Thymus (tissue), 14 donors: ENCODE measurements at places on chromosomes 1 and 21.

GRCh38 chr1:10662824-10663677 is 133.4 kb downstream of the CASZ1 start:
- DNase-seq, result no peak

DNA sequence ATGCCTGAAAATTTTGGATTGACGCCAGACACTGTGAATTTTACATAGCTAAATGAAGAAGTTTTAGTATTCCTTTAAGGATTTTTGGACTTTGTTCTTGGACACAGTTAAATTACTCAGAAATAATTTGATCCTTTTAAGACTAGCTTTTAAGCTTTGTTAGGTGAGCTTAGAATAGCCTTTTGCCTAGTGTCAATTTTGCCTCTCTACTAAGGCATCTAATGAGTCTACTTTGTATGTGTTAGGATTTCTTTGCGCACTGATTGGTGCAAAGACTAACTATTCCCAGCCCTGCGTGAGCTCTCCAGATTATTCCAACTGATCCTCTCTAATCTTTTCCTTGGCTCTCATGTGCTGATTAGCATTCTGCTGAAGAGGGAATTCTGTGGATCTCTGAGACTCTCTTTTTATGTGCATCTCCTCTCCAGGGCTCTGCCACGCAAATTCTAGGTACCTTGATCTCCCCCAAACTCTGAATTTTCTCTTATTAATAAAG is 128.1 kb upstream of the BCL9 start:
- DNase-seq, result no peak

DNA sequence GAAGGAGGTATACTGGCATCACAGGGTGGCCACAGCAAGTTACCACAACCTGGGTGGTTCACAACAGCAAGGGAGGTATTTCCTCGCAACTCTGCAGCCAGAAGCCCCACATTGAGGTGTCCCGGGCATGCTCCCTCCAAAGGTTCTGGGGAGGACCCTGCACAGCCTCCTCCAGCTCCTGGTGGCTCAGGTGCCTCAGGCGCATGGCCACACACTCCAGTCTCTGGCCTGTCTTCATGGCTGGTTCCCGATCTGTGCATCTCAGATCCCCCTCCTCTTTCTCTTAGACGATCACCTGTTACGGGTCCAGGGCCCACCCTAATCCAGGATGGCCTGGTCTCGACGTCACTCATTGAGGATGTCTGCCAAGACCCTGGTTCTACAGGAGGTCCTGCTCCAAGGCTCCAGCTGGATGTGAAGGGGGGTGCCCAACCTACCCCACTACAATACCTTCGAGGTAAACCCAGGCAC is 6.7 kb upstream of the ARF1 start:
- DNase-seq, result no peak

DNA sequence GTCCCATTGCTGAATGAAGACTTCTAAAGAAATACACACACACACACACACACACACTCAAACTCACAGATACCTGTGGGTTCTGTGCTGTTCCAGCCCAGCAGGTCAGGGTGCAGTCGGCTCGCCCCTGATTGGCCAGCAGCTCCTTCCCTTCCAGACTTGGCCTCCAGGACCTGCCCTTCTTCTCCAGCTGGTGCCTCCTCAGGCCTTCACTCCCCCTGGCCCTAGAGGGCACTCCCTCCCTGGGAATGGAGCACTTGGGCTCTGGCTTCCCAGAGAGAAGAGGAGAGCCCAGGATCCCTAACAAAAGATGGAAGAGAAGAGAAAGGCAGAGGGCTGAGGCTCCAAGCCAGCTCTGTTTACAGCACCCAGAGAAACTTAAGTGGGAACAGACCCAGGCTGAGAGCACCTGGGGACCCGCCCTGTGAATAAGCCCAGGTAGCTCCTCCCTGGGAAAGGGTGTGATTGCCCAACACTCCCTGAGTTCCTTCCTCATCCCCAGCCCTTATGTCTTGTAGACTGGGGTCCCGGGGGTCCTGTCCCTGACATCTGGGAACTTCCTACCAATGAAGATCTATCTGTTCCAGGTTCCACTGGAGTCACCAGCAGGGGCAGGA is at the start of gene PGLYRP3:
PGLYRP3 (minus strand) TSS at position 383 of the 617 bp plus-strand sequence. CDS start 2,287 bp downstream, outside the sequence.
- DNase-seq, result no peak

DNA sequence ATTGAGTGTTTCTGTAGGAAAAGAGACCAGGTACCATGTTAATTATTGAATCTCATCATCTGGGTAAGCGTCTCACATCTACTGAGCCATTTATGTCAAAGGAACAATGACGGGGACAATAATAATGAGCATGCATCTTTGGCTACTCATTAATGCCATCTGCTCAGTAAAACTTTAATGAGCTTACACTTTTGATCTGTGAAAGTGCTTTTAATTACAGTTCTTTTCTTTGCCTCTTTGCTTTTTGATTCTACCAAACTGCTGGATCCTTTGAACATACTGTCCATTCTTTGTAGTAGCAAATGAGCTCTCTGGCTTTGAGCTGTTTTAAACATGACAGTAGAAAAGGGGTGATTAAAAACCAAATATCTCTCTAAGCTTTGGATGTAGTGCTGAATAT is 181.2 kb upstream of the IVNS1ABP start:
- no peak for DNase-seq

- no peak for DNase-seq
These were observed 2.8 kb downstream of the CERS2 start for GRCh38 chr1:150971583-150972416.

DNA sequence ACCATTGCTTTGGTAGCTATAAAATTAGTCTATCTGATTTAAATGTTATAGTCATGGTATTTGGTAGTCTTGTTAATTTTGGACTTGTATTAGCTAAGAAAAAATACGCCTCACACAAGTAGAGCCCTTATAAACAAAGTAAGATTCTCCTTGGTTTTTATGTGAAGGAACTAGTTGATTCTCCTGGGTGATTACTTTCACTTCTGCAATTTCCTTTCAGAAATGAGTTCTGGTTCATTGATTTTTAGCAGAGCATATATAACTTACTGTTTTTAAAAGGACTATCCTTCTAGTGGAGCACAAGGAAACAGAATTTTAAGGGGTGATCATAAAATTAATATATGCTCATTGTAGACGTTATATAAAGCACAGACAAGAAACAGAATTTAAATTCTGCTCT is 120.1 kb downstream of the BACH1 start:
- DNase-seq, result no peak

DNA sequence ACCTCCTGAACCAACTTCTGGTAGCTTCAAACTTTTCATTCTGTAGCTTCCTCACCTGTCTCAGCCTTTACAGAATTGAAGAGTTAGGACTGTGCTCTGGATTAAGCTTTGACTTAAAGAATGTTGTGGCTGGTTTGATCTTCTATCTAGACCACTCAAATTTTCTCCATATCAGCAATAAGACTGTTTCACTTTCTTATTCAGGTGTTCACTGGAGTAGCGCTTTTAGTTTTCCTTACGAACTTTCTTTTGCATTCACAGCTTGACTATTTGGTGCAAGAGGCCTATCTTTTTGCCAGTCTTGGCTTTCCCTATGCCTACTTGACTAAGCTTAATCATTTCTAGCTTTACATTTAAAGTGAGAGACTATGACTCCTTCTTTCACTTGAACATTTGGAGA is 31.5 kb downstream of the FGGY start:
- no peak for DNase-seq

GRCh38 chr1:17369466-17369865 is 2.5 kb upstream of the PADI6 start:
- no peak for DNase-seq

- DNase-seq, result no peak
These were observed 29.5 kb downstream of the CAPN2 start for GRCh38 chr1:223741861-223742260.

- no peak for DNase-seq
These were observed 3.1 kb downstream of the SIM2 start for GRCh38 chr21:36701756-36702621.

GRCh38 chr1:169879034-169879840 is 14.5 kb downstream of the SCYL3 start:
- no peak for DNase-seq

DNA sequence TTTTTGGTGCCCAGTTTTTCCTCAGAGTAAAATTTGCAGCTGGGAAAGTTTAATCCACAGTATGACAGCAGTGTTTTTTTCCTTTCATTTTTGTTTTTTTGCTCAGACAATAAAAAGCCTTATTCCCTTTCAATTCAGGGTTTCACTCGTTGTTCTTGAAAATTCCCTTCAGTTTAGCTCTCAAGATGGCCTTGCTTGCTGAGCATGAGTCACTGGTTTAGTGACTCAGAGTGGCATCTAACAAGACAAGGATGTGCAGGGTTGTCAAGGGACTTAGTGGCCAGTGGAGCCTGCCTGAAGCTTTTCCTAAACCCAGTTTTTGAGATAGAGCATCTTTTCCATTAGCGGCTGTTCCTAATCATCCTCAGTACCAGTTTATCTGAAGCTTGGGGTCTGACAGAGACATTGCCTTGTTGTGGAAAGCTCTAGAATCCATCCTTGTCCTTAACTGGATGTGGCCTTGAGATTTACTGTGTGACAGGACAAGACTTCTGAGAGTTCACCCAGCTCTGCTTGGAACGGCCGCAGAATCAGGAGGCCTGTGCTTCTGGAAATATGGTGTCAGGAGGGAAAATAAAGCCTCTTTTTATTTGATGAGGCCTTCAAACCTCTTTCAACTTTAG is 48.4 kb upstream of the DNAJC6 start:
- no peak for DNase-seq

- DNase-seq, result no peak
These were observed 120.4 kb upstream of the IRF2BP2 start for GRCh38 chr1:234730475-234730769.

- DNase-seq, result peak; percentile 10
These were observed 292.2 kb downstream of the SMYD3 start for GRCh38 chr1:246214708-246215509.

DNA sequence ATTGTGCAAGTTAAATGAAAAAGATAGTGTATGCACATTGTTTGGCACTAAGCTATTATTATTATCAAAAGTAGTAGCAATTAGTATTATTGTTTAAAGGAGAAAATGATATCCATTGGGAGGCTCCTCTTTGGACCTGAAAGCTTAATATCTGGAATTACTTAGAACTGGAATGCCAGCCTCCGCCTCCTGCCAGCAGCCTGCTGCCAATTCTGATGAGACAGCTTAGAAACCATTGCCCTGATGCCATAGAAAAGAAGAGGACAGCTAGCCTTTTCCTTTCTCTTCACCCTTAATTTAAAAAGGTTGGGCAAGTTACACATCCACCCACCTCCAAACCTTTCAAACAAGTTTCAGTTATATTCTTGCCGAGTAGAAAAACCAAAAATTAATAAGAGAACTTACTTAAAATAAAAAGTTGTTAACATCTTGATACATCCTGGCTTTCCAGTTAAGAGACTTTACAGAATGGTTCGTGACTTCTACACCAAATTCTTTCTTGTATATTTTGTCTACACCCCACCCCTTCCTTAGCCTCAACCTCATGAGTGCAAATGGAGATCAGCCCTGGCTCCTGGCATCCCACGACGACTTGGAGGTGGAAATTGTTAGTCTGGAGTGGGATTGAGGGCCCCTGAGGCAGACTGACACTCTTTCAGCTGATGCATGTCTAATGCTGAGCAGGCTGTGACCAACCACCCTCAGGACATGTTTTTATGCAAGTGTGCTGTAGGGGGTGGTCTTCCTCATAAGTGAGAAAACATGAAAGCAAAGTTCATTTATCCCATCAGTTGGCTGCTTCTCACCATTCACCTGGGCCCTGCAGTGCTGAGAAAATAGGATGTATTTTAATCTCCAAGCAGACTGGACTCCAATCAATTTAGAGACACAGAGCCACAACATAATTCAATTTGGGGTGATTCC is 120.6 kb downstream of the KCNJ15 start:
- DNase-seq, result no peak

DNA sequence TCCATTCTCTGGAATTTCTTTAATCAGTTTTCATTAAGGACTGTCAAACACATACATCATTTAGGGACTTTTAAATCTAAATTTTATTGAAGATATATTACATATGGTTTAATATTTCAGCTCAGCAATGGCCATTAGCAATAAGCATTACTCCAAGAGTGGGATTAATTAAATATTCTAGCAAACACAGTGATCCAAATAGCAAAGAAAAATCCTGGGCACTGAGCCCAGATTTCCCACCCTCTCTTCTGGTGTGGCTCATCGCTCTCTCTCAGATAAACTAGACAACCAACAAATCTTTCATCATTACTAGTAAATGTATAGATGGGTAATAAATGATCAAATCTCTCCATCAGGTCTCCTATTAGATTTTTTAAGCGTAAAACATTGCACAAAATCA is 53.5 kb upstream of the FOXD3 start:
- no peak for DNase-seq

GRCh38 chr1:30902593-30903290 is 5.8 kb downstream of the SDC3 start:
- DNase-seq, result no peak

DNA sequence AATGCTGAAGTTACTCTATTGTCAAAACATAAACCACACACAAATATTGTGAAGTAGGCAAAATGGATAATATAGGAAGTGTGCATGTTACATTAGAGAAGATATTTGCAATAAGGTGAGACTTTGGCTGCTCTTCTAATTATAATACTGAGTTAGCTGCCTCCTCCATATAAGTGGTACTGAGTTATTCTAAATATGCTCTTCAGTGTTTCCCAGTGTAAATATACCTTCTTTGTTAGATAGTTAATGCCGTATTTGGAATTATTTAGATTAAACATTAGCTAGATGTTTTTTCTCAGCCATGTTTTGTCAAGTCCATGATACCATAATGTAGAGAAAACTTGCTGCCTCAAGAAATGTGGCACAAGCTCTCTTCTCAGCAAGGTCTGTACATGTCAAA is 186.4 kb downstream of the PTPRC start:
- DNase-seq, result no peak

- no peak for DNase-seq
These were observed 3.2 kb downstream of the ASPM start for GRCh38 chr1:197143276-197143675.

DNA sequence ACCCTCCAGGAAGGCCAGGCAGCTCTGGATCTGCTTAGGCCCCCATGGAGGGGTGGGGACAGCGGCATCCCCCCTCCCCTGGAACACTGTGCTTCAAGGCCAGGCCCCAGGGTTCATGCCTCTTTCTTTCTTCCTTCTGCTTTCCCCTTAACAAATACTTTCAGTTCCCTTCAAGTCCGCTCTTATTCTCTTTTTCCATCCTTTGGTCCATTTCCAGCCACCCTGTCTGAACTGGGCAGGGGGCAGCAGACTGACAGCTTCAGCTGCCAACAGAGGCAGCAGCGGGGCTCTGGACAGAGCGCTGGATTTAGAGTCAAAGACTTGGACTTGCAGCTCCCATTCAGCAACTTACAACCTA is 1.1 kb upstream of the CD244 start:
- DNase-seq, result no peak

GRCh38 chr1:92859400-92860039 is 27.7 kb downstream of the RPL5 start:
- DNase-seq, result no peak

DNA sequence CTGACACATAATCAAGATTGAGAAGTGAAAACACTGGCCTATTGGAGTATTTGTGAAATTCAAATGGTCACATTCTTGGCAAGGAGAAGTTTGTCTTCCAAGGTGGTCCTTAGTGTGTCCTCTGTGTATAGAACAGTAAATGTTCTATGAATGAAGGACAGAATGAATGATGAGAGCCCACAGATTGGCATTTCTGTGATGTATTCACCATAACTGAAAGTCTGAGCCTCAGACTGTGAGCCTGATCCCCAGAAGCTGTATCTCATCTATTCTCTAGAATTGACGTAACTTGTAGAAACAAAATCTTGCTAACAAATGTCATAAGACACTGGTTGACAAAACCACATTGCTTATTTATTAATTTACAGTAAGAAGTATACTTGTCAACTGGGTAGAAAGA is 111.5 kb upstream of the ETV3 start:
- no peak for DNase-seq
